Activated CD4-positive, alpha-beta memory T cell treated with anti-CD3 and anti-CD28 coated beads, Interleukin-2, amount 10 ng/mL, durations not matched to agents 7 days and 5 days (primary cell): ENCODE measurements at places on chromosomes 3 and 15.

GRCh38 chr15:45393851-45394250 is 15.5 kb upstream of the GATM start:
- no peak for DNase-seq

DNA sequence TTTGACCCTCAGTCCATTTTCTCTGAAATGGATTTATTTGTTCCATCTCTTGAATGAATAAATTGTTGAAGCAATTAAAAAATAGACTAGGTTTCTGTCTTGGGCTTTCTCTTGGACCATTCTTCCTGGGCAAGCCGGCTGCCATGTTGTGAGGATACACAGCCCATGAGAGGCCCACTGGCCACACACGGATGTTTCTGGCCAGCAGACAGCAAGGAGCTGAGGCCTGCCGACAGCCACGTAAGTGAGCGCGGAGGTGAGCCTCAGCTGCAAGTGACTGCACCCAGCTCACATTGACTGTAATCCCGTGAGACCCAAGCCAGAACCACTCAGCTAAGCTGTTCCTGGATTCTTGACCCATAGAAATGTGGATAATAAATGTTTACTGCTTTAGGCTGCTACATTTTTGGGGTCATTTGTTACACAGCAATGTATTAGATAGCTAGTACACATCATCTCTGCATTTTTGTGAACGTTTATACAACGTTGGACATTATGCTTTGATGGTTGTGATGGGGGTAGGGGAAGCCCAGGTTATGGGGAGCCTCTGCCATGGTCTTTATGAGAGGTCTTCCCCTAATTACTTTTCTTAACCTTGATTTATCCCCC is 22.8 kb downstream of the IDH3A start:
- DNase-seq = no peak

GRCh38 chr3:150177673-150178381 is 207.1 kb upstream of the PFN2 start:
- DNase-seq = no peak

DNA sequence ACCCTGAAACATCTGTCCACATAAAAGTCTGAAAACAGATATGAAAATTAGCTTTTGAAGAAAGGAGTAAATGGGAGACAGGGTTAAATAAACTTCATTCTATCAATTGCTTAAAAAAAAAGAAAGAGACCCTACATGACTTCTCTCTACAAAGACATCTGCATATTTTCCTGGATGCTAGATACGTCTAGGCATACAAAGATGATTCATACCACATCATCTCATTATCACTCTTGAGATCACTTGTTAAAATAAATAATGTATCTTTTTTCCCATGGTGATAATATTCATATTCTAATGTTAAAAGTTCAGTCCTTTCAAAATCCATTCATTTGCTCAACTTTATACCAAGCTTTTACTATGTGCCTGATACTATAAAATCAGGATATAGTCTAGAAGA is 295.8 kb downstream of the MAGI1 start:
- no peak for DNase-seq

GRCh38 chr3:21919383-21919782 is 168.4 kb upstream of the ZNF385D start:
- DNase-seq = no peak

DNA sequence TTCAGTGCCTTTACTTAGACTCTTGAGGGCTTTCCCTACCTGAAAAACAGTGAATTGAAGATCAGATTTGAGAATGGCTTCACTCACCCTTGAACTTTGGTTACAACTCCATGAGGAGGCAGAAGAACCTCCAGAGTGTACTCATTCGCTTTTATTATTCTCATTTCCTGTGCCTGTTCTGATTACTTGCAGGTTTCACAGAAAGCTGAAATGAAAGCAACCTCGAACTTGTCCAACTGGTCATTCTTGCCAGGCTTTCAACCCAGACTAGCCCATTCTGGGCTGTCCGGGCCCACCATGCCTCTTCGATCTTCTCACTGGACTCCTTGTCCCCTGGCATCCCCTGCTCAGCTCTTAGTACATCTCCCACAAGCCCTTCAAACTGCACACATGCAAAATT is 20.2 kb upstream of the THUMPD3 start:
- no peak for DNase-seq

- DNase-seq = no peak
Measured at GRCh38 chr3:41115069-41115468, 84.2 kb upstream of the CTNNB1 start.

GRCh38 chr3:127824151-127824825 is 2.0 kb upstream of the MGLL start:
- DNase-seq = no peak

GRCh38 chr3:155496206-155496605 is 202.7 kb upstream of the STRIT1 start:
- no peak for DNase-seq

DNA sequence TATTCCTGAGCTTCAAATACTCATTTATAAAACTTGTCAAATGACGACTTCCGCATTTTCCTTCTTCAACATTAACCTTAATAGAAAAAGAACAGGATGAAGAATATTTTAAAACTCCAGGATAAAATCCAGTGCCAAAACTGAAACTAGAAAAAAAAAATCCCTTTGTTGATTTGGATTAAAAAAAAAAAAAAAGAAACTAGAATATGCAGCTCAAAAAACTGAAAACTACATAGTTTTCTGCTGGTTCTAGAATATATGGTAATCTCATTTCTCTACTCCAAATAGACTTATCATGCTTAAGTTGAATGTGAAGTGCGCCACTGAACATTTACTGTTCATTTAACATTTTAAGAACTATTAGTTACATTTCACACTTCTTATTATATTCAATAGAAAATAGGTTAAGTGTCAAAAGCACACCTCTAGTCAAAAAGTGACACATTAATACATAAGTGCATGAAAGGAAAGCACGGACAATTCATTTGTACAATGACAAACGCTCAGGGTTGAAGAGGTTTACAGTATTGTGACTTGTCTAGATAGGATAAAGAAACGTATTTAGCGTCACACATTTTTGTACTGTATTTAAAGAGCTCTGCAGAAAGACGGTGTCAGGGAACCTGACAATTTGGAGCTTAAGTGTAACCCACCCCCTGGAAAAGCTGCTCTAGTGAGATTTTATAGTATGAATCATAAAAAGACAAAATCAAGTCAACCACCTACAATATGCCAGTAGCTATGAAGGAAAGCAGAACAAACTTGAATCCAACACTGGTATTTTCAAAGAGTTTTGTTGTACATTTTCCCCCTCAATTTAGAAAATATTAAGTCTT is 5.8 kb downstream of the TRA2B start:
- DNase-seq = no peak

- no peak for DNase-seq
Measured at GRCh38 chr3:48650723-48651122, 12.0 kb downstream of the CELSR3 start.

DNA sequence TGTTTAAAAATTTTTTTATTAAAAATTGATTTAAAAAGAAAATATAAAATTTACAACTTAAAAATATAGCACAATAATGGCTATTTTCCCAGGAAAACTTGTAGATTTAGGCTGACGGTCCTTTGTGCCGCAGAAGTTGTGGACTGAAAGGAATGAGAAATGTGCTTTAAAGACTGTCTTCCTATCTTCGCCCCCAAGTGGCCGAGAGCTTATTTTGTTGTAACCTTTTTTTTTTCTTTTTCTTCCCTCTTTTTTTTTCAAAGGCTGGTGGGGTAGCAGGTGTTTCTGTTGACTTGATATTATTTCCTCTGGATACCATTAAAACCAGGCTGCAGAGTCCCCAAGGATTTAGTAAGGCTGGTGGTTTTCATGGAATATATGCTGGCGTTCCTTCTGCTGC is 15.5 kb downstream of the SLC25A26 start:
- DNase-seq = no peak

GRCh38 chr3:11720917-11721411 is 77.2 kb upstream of the VGLL4 start:
- no peak for DNase-seq

- no peak for DNase-seq
Measured at GRCh38 chr15:81809543-81809942, 236.3 kb downstream of the MEX3B start.

DNA sequence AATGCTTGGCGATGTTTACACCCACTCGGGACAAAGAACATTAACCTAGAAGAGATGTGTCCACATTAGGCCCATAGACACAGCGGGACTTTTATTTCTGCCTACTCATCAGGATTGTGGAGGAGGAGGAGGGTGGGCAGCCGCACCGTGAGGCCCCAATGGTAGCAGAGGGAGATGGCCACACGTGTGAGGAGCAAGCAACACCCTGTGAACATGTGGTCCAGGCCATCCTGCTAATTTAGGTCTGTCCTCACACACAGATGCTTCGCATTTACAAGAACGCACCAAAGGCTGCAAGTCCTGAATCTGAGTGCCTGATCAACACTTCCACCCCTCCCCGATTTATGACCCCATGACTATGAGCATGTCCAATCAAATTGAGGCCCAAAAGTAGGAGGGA is 560.0 kb downstream of the GABRG3 start:
- no peak for DNase-seq
